ENCODE measurements at places on chromosomes 6 and 20.

- no peak for DNase-seq
Observed at GRCh38 chr6:45212976-45213375, 115.2 kb upstream of the RUNX2 start.

DNA sequence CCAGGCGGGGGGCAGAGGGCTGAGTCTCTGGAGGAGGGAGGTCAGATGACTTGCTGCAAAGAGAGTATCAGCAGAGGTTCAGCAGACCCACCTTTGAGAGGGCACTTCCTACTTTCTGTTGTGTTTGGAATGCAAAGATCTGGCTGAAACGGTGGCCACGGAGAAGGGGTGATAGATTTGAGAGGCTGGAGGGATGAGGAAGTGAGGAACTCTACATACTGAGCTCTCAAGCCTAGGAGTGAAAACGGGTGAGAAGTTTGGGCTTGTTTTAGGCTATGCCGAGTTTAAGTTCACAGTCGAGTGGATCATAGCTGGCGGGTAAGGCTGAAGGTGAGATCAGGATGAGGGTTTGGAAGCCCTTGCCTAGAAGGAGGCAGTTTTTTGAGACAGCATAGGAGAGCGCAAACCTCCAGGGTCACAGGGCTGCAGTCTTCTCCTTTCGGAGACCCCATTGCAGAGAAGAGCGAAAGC is 477 bp upstream of the ITPA start:
- no peak for DNase-seq

- DNase-seq = no peak
Observed at GRCh38 chr6:15735567-15736265, 72.9 kb upstream of the DTNBP1 start.

DNA sequence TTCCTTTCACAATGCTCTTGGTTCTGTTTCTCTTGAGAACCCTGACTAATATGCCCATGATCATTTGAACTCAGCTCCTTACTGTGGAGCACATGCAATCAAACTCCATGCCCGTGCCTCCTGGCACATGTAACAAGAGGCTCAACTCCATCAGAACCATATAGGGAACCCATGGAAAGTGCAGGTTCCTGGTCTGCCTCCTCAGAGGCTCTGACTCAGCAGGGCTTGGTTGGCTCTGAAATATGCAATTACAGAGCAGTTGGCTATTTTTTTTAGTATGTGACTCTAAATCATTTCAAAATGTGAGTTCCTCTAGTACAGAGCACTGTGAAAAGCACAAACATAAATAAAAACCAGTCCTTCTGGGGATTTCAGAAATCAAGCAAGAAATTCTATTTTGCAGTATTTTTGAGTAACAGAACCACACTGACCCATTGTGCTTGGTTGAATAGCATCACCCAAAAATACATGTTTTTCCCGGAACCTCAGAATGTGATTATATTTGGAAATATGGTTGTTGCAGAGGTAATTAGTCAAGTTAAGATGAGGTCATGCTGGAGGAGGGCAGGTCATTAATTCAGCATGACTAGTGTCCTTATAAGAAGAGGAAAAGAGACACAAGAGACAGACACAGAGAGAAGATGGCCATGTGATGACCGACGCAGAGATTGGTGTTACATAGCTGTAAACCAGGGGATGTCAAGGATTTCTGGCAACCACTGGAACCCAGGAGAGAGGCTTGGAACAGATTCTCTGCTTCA is 13.2 kb upstream of the MAP3K4 start:
- no peak for DNase-seq

DNA sequence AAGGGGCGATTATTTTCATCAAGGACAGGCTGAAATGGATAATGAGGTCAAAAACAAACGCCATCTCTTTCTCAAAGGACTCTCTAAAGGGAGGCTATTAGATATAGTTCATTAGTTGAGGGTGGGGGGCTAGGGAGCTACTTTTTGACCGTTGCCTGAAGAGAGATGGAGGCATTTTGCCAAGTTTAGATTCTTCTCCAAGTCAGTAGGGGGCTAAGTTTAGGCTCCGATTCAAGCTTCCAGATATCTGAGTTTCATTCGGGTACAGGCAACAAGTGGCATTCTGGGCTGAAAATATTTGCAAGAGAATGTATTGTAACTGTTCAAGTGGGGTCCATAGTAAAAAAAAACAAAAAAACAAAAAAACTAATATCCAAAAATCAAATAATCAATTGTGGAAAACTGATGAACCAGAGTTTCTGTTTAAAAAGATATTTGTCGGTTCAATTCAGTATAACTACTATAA is 43.4 kb upstream of the PIM1 start:
- no peak for DNase-seq

- no peak for DNase-seq
Observed at GRCh38 chr6:56851074-56851473, 103.8 kb upstream of the BEND6 start.

GRCh38 chr6:149815788-149816187 is 48.4 kb downstream of the LRP11 start:
- DNase-seq = no peak

- no peak for DNase-seq
Observed at GRCh38 chr20:43983359-43983758, 68.7 kb downstream of the TOX2 start.

DNA sequence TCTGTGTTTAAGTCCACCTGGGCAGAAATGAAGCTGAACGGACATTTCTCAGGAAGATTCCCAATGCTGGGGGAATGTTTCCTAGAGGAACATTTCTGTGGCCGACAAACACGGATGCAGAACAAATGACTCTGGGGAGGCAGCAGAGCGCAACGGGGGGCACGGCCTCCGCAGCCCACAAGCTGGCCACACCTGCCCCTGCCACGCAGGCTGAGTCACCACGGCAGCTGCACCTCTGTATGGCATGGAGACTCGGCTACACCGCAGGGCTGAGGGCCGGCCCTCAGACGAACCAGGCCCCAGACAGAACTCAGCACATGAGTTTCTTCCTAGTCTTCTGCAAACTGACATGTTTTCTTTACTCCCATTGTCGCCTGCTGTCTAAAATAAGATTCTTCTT is 10.0 kb upstream of the PRR18 start:
- no peak for DNase-seq

DNA sequence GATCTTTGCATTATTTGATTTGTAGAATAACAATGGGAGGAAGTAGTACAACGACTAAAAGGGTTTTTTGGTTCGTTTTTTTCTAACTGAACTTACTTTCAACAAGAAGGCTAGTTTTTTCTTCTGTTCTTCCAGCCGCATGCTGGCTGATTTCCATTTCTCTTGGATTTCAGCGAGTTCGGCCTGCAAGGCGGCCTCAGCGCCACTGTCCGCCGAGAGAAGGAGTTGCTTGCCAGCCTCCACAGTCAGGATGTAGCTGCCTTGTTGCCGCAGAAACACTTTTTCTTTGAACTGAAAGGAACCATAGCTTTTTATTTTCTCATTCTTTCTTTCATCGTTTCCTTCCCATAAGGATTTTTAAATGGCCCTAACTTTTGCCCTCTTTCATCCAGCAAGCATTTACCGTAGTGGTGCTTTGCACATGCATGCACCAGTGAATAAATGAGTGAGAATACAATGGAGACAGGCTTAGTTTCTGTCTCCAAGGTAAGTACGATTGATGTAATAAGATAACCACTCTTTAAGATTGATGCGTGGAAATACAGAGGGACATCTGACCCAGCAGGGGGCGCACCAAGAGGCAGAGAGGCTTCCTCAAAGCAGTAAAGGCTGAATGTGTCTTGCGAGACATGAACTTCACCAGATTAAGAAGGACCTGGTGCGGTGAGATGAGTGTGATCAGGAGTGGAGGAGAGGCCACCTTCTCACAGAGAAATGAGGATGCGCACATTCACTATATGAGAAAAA is 398.8 kb downstream of the ESR1 start:
- no peak for DNase-seq

DNA sequence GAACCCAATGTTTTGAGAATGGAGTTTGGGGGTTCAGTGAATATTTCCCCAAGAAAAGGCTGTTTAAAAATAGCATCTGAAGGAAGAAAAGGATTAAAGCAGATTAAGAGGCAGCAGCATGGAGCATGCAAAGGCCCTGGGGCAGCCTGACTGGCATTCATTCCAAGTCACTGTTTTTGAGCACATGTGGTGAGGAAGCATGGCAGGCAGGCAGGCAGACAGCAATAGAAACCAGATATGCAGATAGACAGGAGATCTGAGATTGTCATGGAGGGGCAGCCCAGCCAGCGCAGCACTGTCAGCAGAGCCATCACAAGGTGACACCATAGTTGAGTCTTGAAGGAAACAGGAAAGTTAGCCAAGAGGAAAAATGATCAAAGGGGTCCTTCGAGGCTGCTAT is 37.8 kb downstream of the SIRPA start:
- DNase-seq = no peak

GRCh38 chr6:52420668-52421358 is 671 bp downstream of the EFHC1 start:
- DNase-seq = no peak

GRCh38 chr6:106060167-106060566 is 26.0 kb upstream of the PRDM1 start:
- no peak for DNase-seq

DNA sequence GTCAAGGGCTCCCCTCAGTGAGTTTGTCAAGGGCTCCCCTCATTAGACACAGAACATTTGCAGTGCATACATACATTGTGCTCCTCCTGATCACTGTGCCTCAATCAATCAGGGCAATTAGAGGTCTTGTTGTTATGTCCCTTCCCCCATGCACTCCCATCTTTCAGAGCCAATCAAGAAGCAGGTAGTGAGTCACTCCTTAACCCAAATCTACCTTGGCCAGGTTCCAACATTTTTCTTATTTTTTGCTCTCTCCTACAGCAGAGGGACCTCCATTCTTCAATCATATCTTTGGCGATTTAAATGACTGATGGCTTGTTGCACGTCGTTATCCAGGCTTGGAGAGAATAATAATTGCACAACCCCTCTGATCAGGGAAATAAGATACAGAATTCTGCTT is 409.9 kb upstream of the SPTLC3 start:
- no peak for DNase-seq

GRCh38 chr6:105894556-105894955 is 191.6 kb upstream of the PRDM1 start:
- no peak for DNase-seq

- no peak for DNase-seq
Observed at GRCh38 chr6:441126-441920, 49.8 kb downstream of the IRF4 start.

DNA sequence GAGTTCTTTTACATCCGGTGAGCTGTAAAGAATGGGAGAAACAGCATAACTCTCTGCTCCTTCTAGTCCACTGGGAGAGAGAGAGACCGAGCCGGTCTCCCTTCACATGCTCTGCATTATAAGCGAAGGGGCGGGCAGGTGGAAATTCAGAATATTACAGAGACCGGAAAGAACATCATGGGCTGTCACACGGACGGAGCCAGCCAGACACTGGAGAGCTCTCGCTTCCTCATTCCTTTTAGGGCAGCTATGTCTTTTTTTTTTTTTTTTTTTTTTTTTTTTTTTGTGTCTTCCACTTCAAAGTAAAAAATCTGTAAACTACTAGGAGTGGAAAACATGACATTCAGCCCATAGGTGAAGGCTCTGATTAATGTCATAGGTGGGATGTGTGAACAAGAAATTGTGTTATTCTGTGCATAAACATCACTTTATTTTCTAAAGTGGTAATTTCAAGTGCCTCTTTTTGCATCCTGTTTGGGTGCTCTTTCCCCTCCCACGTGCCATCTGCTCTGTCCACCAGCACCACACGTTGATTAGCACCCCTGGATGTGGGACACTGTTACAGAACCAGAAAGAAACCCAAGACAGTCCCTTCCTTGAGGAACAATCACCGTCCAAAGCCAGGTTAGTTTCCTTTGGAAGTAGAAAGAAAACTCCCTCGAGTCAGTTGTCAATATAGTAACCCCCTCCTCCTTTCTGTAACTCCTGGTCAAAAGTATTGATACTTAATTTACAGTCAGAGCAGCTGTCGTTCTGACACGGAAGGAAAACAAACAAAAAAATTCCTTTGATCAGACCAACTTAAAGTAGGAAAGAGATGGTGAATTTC is at the start of gene TAGAP:
TSS of gene TAGAP (minus strand) at position 93 of the 829 bp plus-strand sequence. CDS start 845 bp downstream, outside the sequence.
- peak; percentile 53 for DNase-seq

DNA sequence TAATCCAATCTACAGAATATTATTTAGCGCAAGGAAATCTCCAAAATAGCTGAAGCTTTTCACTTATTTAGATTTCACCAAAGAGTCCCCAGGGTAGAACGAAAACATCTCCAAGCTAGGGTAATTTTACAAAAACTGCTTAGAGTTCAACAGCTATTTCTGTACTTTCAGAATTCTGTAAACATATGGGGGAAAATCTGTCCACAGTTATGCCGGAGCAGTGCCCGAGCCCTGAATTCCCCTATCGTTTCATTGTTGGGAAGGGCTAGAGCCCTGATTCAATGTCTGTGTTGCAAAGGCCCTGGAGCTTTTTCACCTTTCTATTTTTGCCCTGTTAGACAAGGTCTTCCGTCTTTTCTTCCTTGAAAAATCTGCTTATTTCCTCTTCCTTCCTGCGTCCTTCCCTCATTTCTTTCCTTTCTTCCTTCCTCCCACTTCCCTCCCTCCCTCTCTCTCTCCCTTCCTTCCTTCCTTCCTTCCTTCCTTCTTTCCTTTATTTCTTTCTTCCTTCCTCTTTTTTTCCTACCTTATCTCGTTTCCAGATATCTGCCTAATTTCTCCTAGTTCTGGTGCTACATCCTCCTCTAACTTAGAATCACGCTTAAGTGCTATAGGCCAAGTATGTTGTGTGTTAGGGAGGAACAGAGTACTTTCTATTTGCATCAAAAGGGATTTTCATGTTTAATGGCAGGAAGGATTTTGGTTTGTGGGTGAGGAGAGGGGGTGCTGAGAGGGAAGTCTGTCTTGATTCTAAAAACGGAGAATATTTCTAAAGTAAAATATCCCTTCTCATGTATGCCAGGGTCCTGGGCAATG is 122.5 kb upstream of the BMP2 start:
- no peak for DNase-seq

DNA sequence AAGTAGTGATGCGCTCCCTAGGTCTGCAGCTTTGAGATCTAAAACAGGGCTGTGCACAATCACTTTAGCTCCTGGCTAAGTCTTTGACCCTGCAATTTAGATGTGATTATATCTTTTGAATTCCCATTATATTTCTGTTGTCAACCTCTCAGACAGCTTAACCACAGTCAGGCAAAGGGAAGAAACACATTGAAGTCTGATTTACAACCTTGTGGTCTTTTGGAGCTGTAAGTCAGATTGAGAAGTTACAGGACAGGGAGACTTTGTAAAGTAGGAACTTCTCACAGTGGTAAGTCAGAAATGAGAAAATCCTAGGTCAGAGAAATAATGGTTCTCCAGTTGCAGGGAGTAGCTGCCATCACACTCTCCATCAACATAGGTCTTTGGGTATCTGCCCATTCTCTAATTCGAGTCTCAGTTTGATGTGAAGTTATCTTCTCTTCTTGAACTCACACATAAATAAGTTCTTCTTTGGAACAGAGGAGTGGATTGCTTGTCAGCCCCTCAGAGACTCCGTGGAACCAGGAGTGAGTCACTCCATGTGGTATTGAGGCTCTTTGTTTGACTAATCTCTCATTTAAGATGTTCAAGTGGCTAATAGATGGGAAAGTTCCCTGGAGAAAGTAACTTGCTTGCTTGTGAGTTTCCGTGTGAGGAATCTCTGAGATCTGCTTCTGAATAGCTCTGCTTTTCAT is 35.0 kb upstream of the SGK1 start:
- no peak for DNase-seq

GRCh38 chr6:41055149-41055548 is 2.1 kb downstream of the APOBEC2 start:
- DNase-seq = no peak

All from stimulated activated CD4-positive, alpha-beta T cell treated with anti-CD3 and anti-CD28 coated beads, Interleukin-1b, Interleukin-23, amount 100 ng/mL, for 1 hour (primary cell).